ENCODE measurements at places on chromosomes 4 and X.

DNA sequence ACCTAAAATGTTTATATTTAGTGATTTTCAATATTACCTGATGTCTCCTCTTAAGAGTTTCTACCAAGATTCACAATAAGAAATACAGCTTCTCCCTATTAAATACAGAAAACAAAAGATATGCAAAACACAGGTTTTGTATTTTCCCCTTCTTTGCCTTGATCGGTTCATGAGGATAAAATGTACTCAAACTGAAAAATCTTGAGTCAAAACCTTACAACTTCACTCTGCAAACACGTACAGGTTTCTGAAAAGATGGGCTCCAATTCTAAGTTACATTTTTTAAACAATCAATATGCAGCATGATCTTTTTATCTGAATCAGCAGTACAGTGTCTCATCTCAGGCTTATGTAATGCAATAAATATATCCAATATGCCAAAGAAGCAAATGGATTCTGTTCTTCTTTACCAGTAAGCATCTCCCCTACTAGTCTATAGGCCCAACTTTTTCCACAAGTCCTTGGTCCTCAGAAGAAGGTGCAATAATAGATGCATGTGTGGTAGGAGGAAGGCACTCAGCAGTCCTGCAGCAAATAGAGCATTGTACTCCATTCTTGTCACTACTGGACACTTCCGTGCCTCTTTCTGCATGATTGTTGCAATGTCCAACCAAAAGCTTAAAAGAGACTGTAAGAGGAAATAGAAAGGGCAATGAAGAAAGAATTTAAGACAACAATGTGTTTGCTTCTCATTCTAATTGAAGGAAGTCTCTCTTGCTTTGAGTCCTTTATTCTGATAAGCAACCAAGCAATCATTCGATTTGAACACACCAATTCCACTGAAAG lies 3.2 kb downstream of the MAPK10 start:
- no peak for DNase-seq

DNA sequence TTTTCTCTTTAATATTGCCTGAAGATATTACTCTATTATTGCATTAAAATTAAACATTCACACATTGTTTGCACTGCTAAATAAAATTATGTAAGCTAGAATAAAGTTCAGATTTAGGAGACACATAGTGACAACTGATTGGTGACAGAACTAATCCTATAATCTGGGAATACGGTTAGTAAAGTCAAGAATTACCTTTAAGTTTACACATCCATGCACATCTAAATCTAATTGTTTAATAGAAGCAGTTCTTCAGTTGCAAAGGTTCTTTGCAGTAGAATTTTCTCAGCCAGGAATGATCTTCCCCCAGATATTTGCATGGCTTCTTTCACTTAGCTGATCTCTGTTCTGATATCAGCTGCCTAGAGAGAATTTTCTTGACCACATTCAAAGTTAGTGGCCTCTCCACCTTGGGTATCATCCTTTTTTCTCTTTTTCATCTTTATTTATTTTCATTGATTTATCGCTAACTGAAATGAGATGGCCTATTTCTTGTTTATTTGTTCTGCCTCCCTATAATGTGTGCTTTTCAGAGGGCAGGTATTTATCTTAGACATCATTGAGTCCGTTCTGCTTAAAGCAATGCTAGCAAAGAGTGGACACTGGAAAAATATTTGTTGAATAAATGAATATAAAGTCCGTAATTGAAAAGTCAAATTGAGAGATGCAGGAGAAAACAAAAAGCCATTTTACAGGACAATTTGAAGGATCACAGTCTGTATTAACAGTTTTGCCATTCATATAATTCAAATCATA lies 12.6 kb downstream of the AFP start:
- no peak for DNase-seq

DNA sequence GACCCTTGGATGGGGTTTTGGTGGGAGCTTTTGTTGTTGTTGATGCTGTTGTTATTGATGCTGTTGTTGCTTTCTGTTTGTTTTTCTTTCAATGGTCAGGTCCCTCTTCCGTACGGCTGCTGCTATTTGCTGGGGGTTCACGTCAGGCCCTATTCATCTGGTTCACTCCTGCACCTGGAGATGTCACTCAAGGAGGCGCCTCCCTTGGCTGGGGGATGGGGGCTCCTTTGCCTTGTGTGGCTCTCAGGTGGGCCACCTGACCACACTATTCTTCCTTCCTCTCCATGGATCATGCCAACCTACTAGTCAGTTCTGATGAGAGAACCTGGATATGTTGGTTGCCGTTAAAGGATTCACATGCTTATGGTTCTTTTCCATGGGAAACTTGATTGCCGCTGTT lies 39.1 kb upstream of the PRPS1 start:
- no peak for DNase-seq

GRCh38 chrX:2685886-2686285 lies 5.2 kb upstream of the CD99 start:
- DNase-seq, result no peak

DNA sequence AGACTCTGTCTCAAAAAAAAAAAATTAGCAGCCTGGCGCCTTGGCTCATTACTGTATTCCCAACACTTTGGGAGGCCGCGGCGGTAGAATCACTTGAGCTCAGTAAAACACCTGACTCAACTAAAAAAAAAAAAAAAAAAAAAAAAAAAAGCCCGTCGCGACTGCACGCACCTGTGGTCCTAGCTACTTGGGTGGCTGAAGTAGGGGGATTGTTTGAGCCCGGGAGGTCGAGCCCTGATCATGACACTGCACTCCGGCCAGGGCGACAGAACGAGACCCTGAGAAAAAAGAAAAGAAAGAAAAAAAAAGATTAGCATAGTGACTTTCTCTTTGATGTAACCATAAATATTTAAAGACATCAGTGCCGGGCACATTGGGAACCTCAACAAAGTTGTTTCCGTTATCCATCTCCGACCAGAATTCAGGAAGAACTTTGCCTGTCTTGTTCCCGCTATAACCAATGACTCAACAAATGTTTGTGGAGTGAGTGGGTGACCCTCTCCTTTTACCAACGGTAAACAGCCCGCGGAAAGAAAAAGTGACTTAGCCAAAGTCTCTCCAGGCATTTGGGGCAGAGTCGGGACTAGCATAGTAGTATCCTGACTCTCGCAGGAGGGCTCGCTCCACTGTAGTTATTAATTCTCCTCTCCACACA lies 553 bp upstream of the MED28 start:
- DNase-seq, result no peak
